ENCODE measurements at places on chromosomes 4 and X.

DNA sequence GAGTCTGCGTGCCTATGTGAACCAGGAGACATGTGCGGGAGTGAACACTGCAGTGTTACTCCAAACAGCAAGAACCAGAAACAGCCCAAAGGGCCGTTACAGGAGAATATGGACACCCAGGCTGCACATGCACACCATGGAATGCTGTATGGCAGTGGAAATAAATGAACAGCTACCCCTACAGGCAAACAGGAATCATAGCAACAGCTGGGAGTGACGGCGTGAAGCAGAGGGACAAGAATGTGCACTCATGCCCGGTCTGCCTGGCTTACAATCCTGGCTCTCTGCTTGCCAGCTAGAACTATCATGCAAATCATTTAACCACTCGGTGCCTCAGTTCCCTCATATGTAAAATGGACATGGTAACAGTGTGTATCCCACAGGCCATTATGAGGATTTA is 16.6 kb downstream of the GPKOW start:
- DNase-seq: no peak

DNA sequence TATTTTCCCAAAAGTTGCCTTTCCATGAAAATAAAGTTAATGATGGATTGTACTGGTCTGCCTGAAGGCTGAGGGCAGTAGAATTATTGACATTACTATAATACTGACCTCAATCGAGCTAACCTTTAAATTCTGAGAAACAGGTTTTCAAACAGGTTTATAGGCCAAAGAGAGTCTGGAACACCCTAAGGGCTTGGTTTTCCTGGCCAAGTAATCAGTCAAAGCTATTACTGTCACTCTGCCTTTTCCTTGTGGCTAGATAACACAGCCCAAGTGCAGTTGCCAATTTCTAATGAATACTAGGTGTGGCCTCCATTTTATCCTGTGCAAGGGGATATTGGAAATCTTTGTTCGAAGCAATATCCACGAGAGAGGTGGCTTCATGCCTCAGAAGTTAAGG is 75.2 kb downstream of the INTS12 start:
- no peak for DNase-seq

- DNase-seq: no peak
Measured at GRCh38 chr4:8914461-8915171, 43.0 kb upstream of the HMX1 start.

GRCh38 chr4:126037231-126037630 is 722.5 kb downstream of the FAT4 start:
- DNase-seq: no peak

DNA sequence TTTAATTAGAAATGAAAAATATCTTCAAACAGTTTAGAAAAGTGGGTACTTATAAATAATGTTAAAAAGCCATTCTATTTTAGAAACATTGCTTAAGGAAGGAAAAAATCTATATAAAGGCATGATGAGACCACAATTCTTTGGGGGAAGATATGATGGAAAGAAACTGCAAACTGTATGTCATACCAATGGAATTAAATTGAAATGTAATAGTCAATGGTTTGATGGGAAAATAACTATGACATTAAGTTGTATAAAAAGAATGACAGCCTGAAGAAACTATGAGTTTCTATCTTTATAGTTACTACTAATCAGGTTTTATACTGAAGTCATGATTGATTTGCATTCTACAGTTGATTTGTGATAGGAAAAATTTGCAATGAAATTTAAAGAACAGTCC is 40.3 kb upstream of the CAMK2D start:
- no peak for DNase-seq

DNA sequence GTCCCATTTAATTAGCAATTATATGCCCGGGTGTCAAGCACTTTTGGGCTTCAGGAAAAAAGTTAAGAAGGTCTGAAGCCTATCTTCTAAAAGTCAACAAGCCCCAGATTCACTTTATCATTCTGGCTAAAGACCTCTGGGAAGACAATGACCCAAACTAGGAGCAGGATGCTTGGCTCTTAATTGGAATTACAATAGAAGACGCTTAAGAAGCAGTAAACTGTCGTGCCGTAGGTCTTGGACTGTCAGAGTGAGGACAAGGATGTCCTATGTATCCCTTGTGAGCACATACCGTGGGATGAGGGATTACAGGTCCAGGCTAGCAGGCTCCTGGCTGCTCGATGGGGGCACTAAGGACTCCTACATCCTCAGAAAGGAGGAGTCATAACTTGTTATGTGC is 3.2 kb upstream of the ARHGAP36 start:
- DNase-seq: no peak

GRCh38 chr4:184636897-184637296 is 12.3 kb downstream of the CASP3 start:
- no peak for DNase-seq

DNA sequence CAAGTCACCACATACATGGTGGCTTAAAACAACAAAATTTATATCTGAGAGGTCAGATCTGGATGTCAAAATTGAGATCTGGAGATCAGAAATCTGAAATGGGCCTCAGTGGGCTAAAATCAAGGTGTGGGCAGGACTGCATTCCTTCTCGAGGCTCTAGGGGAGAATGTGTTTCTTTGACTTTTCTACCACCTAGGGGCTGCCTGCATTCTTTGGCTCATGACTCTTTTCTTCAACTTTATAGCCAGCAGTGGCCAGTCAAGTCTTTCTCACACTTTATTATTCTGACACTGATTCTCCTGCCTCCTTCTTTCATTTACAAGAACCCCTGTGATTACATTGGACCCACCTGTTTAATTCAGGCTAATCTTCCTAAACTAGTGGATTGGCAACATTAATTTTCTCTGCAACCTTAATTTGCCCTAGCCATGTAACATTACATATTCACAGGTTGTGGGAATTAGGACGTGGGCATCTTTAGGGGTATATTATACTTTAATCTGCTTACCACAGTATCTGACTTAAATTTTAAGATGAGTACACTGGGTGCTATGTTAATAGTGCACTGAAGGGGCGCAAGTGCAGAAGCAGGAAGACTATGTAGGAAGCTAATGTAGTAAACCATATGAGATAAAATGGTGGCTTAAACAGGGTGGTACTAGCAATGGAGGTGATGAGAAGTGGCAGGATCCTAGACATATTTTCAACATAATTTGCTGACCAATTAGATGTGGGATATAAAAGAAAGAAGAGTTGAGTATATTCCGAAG is 188.0 kb downstream of the SLC4A4 start:
- no peak for DNase-seq

DNA sequence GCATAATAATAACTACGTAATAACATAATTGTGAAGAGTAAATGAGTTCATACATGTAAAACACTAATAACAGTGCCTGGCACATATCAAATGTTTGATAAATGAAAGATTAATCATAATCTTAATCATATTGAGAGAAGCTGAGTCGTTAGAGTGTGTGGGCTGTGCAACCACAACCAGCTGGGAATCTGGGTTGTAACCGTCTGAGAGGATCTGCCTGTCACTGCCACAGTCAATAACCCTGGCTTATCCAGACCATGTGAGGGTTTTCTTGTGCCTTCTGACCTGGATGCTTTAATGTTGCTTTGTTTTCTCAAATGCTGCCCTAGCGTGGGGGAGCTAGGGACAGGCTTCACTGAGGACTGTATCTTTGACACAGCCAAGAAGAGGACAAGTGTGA is 73.9 kb downstream of the TRPC5 start:
- no peak for DNase-seq

GRCh38 chrX:57406149-57406548 is 119.6 kb downstream of the FAAH2 start:
- DNase-seq: no peak

DNA sequence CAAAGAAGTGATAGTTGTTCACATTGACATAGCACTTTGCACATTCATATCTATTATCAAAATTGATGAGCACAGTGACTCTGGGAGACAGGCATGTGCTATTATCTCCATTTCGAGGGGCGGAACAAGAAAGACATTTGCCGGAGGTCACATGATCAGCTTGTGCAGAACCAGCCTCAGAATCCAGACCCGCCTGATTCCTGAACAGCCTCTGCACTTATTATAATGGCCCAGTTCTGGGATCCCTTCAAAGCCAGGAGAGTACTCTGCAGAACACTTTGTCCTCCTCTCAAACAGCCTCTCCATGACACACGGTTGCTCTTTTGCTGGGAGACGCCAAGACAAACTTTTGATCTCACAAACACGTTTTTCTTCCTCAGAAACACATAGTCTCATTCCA is 48.4 kb downstream of the RWDD4 start:
- DNase-seq: no peak

DNA sequence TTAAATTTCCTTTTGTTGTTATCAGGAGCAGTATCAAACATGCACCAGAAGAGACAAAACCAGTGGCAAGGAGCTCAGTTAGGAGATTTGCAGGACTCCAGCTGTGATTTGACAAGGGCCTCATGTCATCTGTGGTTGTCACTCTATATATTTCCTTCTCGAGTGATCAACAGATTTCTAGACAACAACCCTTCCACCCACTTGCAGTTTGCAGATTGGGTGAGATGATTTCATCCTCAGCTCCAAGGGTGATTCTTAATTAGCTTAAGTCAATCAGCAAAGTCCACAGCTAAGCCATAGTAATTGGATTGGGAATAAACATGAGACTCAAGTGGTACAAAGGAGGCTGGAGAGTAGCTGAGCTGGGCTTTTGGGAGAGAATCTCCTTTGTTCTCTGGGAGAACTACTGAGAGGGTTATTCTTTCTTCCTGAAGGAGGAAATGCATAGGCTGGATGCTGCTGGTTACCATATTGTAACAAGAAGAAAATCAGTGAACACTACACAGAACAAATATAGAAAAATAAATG is 192.8 kb downstream of the PPARGC1A start:
- DNase-seq: no peak

DNA sequence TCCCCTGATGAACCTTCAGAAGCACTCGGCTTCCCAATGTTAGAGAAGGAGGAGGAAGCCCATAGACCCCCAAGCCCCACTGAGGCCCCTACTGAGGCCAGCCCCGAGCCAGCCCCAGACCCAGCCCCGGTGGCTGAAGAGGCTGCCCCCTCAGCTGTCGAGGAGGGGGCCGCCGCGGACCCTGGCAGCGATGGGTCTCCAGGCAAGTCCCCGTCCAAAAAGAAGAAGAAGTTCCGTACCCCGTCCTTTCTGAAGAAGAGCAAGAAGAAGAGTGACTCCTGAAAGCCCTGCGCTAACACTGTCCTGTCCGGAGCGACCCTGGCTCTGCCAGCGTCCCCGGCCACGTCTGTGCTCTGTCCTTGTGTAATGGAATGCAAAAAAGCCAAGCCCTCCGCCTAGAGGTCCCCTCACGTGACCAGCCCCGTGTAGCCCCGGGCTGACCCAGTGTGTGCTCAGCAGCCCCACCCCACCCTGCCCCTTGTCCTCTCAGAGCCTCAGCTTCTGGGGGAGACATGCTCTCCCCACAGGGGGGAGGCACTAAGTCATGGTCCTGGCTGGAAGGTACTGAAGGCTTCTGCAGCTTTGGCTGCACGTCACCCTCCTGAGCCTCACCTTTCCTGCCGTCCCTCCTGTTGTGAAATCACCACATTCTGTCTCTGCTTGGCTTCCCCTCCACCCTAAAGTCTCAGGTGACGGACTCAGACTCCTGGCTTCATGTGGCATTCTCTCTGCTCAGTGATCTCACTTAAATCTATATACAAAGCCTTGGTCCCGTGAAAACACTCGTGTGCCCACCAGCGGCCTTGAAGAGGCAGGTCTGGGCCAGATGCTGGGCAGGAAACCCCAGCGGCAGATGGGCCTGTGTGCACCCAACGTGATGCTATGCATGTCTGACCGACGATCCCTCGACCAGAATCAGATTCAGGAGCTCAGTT is 34.7 kb downstream of the NOP14 start:
- no peak for DNase-seq

- DNase-seq: no peak
Measured at GRCh38 chrX:112043997-112044396, 38.6 kb downstream of the TRPC5 start.

- DNase-seq: no peak
Measured at GRCh38 chrX:13376857-13377549, 57.1 kb upstream of the ATXN3L start.

DNA sequence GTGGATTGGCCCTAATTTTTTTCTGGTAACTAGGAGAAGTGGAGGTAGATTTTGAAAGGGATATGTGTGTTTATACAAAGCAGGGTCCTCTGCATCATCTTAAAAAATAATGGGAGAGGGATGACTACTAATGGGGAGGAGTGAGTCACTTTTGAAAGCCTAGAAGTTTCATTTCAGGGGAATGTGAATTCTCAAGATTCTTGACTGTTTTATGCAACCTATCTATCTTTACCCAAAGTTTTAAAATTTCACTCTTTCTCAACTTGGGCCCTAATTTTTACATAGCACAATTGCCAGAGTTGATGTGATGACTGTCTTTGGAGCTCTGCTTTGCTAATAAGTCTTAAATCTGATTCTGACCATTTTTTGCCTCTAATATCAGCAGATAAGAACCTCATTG is 445.2 kb downstream of the GRXCR1 start:
- DNase-seq: no peak

- no peak for DNase-seq
Measured at GRCh38 chr4:40990236-40990898, 224.0 kb downstream of the APBB2 start.

- no peak for DNase-seq
Measured at GRCh38 chr4:69849969-69850368, 10.0 kb downstream of the SULT1E1 start.
